ENCODE measurements at places on chromosomes 2 and 18.

DNA sequence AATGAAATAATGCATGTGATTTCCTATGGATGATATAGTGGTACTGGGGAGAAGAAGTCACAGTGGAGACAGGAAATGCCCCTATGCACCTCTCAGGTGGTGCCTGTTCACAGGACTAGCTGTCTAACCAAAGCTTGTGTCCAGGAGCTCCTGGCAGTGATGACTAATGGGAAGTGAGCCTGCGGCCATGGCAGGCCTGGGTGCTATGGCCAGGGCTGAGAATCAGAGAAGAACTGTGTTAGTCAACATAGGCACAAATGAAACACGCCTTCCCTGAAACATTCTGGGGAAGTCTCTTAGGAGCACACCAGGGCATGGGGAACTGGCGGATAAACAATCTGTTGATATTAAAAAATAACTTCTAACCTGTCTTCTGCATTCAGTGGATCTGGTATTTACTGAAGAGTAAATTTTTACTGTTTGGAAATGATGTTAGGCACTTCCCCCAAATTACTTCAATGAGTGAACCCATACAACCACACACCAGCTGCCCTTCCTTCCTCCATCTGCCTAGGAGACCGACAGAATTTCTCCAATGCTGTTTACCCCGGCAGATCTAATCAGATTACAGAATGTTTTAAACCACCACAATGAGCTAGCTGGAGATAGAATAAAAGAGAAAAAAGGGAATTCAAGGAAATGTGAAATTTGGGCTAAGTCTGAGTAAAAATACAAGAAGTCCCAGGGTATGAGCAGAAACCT, 67.4 kb downstream of the MEP1B start:
- DNase-seq: no peak

- peak; percentile 37 for DNase-seq
These were observed 408.2 kb upstream of the HNRNPA3 start for GRCh38 chr2:176804392-176804791.

DNA sequence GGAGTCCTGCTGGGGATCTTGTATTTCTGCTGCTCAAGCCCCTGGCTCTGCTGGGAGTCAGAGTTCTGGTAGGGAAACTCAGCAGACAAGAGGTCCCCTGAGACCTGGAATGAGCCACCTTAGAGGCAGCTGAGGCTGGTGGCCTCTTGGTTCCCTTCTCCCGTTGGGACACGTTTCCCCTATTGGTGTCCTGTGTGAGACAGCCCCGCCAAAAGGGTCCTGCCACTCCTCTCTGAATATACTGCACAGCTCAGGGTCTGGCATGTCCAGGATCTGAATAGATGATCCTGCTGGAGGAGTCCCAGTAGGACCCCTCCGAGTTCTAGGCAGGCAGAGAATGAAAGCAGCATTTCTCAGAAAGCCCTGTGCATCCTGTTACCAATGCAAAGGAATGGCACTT, 2.0 kb upstream of the RALB start:
- DNase-seq: no peak

DNA sequence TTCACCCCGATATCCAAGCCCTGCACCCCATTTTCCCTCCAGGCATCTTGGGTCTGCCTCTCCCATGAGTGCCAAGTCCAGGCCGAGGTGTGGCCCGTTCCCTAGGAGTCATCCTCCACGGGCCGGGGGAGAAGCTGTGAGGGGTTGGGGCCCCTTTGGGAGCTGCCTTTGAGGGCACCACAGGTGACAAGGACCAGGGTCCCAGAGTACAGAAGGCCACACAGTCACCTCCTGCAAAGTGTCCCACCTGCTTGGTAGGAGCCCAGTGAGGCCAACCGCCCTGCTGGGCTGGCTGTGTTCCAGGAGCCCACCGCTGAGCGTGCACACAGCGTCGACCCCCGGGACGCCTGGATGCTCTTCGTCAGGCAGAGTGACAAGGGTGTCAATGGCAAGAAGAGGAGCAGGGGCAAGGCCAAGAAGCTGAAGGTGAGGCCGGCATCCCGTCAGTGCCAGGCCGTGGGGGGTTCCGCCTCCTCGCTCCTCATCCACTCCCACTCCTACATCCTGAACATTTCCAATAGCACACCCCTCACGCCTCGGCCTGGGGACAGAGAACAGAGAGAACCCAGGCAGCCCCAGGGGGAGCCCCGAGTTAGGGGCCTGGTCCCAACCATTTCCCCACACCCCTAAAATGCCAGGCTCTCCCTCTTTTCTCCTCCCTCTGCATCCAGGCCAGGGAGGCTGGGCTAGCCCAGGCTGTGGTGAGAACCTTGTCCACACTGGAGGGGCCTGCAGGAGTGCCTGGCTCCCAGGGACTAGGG, 2.7 kb downstream of the ERFE start:
- no peak for DNase-seq

- no peak for DNase-seq
These were observed 133.4 kb downstream of the HDAC4 start for GRCh38 chr2:239267288-239267951.

- no peak for DNase-seq
These were observed 720.2 kb downstream of the SLC4A3 start for GRCh38 chr2:220347626-220348025.

- no peak for DNase-seq
These were observed 2.3 kb upstream of the NAPG start for GRCh38 chr18:10523544-10523943.

DNA sequence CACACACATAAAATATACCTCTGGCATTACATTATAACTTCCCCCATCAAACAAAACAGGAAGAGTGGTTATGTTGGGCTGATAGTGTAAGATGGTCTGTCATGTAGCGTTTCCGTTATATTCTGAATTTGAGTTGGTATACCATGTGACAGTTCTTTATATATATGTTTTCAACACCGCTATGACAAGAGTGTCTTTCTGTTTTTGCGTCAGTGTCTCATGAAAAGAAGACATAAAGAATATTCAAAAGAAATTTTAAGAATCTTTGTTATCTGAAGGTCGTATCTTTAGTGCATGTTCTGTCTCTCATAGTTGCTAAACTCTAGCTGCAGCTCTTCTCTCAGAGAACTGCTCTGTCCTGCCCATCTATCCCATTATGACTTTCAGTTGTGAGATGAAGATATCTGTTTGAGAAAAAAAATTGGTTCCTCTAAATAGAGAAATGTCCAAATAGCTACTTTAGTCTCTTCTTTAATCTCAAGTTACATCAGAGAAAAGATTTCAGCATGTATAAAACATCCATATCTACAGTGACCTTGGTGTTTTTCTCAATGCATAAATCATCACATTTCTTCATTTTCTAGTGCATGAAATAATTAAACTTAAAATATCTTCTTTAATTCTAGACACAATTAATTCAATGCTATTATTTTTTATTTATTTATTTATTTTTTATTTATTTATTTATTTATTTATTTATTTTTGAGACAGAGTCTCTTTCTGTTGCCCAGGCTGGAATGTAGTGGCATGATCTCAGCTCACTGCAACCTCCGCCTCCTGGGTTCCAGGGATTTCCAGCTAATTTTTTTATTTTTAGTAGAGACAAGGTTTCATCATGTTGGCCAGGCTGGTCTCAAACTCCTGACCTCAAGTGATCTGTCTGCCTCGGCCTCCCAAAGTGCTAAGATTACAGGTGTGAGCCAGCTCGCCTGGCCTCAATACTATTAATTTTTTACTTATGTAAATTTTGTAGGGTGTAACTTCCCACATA, 24.3 kb upstream of the PSME4 start:
- no peak for DNase-seq

DNA sequence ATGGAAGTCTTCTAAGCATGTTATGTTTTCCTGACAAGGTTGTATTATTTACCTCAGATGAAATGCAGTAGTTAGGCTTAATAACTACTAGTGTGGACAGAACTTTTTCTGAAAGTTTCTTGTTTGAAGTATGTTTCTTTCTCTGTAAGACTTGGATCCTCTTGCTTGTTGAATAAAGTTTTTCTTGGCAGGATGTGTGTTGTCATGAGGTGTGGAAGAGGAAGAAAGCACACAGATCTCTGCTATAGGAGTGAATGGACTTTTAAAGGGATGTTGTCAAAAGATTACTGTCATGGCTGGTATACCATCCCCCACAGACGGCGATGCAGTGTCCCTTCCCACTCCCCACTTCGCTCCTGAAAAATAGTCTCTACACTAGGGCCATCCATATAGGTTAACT, 2.6 kb downstream of the CAB39 start:
- DNase-seq: no peak

DNA sequence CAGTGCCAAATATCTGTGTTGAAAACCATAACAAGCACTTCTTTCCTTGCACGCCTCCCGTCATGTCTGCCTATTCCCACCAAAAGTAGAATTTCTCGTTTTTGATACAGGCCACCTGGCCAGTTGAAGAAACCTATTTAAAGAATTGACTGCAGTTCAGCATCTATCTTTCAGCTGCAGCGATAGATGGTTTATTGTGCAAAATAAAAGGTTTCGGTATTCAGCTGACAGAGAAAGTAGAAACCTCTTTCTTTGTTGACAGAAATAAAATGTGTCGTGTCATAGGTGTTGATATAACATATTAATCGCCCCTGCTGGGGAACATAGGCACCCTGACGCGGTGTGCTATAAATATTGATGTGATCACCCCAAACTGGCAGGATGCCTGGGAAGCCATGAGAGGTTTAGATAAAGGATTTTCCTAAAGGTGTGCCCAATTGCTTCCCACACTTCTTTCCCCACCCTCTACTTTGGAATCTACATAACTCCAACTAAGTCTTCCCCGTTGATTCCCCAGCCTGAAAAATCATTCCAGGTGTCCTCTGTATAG, 570.4 kb downstream of the CCDC85A start:
- DNase-seq: no peak

- no peak for DNase-seq
These were observed 15.6 kb downstream of the SLC4A3 start for GRCh38 chr2:219643084-219643473.

- no peak for DNase-seq
These were observed 53.8 kb downstream of the PRKCE start for GRCh38 chr2:45705233-45705632.

DNA sequence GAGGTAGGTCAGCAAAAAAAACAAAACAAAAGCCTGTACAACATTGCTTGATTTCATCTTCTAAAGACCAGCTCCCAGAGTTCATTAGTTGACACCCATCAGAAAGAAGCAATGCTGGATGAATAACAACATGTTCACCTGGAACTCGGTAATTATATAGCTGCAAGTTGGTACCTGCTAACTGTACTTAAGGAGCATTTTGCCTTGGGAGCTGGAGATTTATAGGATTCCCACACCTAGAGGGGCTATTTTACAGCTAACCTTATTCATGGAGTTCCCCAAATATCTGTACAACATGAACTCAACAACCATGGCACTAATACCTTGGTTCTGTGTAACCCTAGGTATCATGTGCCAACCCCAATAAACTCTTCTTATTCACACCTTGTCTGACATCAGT, 281.1 kb upstream of the NCKAP5 start:
- DNase-seq: no peak

- DNase-seq: no peak
These were observed 1866.9 kb upstream of the PIK3C3 start for GRCh38 chr18:40088130-40088529.

DNA sequence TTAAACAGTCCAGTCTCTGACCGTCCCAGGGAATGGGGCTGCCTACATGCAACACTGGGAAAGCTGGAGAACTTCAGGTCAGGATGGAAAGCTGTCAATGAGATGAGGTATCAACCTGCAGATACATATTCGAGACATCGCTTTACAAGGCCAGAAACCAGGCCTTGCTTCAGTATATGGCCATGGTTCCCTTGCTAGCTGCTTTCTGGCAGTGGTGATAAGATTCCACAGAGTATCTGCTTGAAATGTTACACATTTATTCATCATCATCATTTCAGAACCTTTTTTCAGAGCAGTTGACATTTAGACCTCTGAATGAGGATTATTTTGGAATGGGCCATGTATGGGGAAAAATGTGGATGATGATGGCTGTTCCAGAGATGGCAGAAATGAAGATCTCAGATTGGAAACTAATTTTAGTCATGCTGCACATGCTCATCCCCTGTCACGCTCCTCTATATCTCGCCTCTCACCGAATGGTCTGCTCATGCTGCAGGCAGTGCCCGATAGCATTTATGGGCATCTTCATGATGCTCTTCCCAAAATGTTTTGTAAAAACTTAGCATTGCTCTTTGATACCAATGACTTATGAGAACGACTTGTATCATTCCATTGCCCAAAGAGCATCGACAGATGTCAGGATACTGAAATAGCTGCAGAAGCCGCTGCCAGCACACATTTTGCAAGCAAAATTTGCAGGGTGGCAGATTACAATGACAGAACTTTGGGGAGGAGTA, 14.0 kb upstream of the BMP10 start:
- DNase-seq: no peak

- no peak for DNase-seq
These were observed 22.4 kb downstream of the TEX51 start for GRCh38 chr2:126921066-126921465.

DNA sequence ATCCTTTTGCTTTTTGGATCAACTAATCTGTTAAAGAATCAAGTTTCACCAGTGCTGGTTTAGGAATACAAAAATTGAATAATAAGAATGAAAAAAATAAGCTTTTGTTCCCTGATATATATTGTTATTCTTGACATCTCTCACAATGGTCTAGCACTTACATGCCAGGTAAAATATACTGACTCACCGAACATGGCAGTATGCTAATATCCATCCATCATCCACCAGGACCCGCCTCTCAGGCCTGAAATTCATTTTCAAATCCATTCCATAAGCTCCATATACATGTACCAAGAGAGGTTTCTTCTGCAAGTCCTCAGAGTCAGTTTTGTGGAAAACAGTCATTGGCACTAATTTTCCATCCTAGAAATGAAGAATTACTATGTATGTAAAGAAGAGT, 32.5 kb downstream of the PREPL start:
- DNase-seq: no peak

DNA sequence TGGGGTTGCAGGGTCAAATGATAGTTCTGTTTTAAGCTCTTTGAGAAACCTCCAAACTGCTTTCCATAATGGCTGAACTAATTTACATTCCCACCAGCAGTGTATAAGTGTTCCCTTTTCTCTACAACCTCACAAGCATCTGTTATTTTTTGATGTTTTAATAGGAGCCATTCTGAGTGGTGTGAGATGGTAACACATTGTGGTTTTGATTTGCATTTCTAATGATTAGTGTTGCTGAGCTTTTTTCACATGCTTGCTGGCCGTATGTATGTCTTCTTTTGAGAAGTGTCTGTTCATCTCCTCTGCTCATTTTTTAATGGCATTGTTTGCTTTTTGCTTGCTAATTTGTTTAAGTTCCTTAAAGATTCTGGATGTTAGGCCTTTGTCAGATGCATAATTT, 107.7 kb downstream of the PDE11A start:
- DNase-seq: no peak

GRCh38 chr2:104772996-104773395, 80.9 kb upstream of the POU3F3 start:
- DNase-seq: no peak
